A375 (cell line): ENCODE measurements at places on chromosomes 3 and 15. TPM values are rescaled to one million over a fixed set of nuclear protein-coding genes. Genes with fewer than 3 reads are reported as not detected.

The HTD2 gene
- 2.8 and 3.3 TPM in 2 replicates for total RNA-seq

The SPTBN5 gene
- 2.1 and 2.3 TPM in 2 replicates for total RNA-seq

The TTC23 gene
- 11.4 and 11.6 TPM in 2 replicates for total RNA-seq

The RMDN3 gene
- total RNA-seq = 20.3 and 23.7 TPM in 2 replicates
